ENCODE measurements at places on chromosomes 6 and 20. TPM values are rescaled to one million over a fixed set of nuclear protein-coding genes. Genes with fewer than 3 reads are reported as not detected.

TREML2 gene
- 8.9 TPM for total RNA-seq

TAF8 gene
- 40.4 TPM for total RNA-seq

C4B gene
- 4.0 TPM for total RNA-seq

PPIL4 gene
- 26.2 TPM for total RNA-seq

GRCh38 chr6:40856271-40856670, 182.8 kb downstream of the UNC5CL start:
- H3K27me3 ChIP-seq, result peaks cover 4% of the 10 kb centered on the region
- peaks cover 6% of the 10 kb centered on the region for H3K4me1 ChIP-seq
- H3K36me3 ChIP-seq, result no peaks in the 10 kb centered on the region

DNA sequence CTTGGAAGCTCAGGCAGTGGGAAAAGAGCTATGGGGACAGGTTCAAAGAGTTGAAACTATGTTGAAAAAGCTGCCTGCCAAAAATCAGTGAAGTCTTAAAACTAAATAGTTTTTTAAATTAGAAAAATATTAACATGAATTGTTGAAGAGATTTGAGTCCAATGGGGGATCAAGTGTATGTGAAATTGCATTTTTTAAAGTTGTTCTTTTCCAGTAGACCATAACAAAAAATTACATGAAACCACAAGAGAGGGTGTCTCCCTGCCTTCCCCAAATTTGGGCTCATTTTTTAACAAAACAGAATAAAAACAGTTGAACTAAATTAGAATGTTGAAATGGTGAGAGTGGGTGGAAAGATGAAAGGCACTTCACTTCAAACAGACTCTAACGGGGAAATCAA, 31.5 kb upstream of the COL10A1 start:
- H3K4me3 ChIP-seq, result no peak overlapping the region
- no peak overlapping the region for H3K27ac ChIP-seq
- H3K27me3 ChIP-seq, result no peaks in the 10 kb centered on the region
- peaks cover 11% of the 10 kb centered on the region for H3K4me1 ChIP-seq
- no peak for DNase-seq
- peaks cover 26% of the 10 kb centered on the region for H3K36me3 ChIP-seq

Data from activated naive CD8-positive, alpha-beta T cell treated with anti-CD3 and anti-CD28 coated beads for 36 hours (primary cell).